ELR (cell line): ENCODE measurements at places on chromosomes 2 and 18.

GRCh38 chr18:27415495-27415894, 230.4 kb upstream of the CHST9 start:
- DNase-seq, result no peak

GRCh38 chr2:176534798-176535466, 265.7 kb downstream of the MTX2 start:
- DNase-seq, result peak; percentile 36

DNA sequence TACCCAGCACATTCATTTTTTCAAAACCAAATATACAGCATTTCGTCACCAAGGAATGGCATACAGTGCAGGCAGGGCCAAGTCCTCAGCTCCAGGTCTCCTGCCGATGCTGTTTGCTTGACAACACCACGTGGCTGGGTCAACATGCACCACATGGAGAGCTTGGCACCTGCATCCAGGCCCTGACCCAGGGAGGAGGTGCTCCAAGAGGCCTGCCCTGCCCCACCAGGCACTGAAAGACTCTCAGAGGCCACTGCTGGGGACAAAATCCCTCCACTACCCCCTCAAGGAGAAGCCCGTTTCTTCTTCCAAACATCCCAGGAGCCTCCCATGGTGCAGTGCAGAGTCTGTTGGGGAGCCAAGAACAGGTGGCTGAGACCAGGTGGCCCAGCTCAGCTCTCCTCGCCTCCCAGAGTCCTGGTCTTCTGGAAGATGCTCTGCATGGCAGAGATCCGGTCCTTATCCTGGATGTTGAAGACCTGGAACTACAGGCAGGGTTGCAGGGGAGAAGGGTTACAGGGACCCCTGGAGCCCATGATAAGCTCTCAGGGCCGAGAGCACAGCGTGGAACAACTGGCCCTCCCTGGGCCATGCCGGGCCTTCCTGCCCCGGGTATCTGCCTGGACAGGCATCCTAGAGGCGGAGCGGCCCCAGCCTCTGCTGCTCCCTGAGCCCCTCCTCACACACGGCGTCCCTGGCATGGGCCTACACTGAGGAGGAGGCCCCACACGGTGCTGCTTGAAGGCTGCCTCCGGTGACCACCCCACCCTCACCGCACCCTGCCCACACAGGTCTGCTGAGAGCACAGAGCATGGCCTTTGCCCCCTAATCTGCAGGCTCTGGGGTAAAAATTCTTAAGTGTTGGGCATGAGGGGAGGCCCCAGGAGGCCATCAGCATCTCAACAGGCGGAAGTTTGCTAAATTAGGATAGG, 9.0 kb downstream of the MAB21L4 start:
- DNase-seq, result no peak

DNA sequence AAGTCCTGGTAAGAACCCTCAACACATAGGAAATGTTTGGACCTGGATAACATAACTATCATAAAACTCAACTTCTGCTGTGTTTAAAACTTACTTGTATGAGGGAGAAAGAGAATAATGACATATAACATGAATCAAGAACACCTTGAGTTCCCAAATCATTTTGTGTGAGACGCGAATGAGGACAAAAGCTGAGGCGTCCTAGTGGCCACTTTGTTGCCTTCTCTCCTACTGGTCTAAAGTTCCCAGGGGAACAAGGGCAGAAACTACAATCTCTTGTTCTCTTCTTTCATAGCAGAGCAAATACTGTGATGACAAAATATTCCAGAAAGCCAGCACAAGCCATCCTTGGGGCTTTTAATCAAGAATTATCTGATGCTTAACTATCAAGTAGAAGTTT, 8.3 kb upstream of the LCT start:
- no peak for DNase-seq

GRCh38 chr2:120541553-120541932, 194.1 kb upstream of the GLI2 start:
- DNase-seq, result peak; percentile 35
